Activated CD4-positive, alpha-beta T cell treated with anti-CD3 and anti-CD28 coated beads, Interleukin-2, amount 10 ng/mL, durations not matched to agents 7 days and 5 days (primary cell): ENCODE measurements at places on chromosomes 1 and 21. TPM values are rescaled to one million over a fixed set of nuclear protein-coding genes. Genes with fewer than 3 reads are reported as not detected.

Gene GPATCH3
- total RNA-seq, result 14.8 TPM

GRCh38 chr1:3455670-3456448 is 1.4 kb downstream of the ARHGEF16 start:
- DNase-seq, result no peak

GRCh38 chr21:21851657-21852056 is 853.4 kb downstream of the NCAM2 start:
- no peak for DNase-seq

- no peak for DNase-seq
These were observed 11.6 kb downstream of the PDE9A start for GRCh38 chr21:42665026-42665425.

DNA sequence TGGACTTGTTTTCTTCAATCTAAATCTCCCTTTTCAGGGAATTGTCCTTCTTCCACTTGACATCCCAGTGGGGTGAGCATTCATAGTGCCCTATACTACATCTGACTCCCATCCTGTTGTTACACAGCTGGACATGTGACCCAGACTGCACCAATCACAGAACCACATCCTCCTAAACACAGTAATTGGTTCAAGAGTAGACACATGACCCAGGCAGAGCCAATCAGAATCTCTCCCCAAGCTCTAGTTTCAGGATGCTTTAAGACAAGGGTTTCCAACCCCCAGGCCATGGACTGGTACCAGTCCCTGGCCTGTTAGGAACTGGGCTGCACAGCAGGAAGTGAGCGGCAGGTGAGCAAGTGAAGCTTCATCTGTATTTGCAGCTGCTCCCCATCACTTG is 5.6 kb upstream of the DDOST start:
- peak; percentile 30 for DNase-seq

GRCh38 chr1:78297836-78298235 is 192.9 kb upstream of the PTGFR start:
- DNase-seq, result no peak

- no peak for DNase-seq
These were observed 1.2 kb downstream of the WNT4 start for GRCh38 chr1:22141554-22142314.
